CD8-positive, alpha-beta memory T cell (primary cell): ENCODE measurements at places on chromosomes 6 and 20. TPM values are rescaled to one million over a fixed set of nuclear protein-coding genes. Genes with fewer than 3 reads are reported as not detected.

The ZC3H12D gene
- total RNA-seq = 84.5 TPM

The TRAPPC3L gene
- total RNA-seq = not detected

The UST gene
- 7.8 TPM for total RNA-seq

The CPNE1 gene
- total RNA-seq = 295 TPM

The FILIP1 gene
- not detected for total RNA-seq

The CPNE5 gene
- 0.59 TPM for total RNA-seq

The OOEP gene
- not detected for total RNA-seq

- no peak for DNase-seq
Measured at GRCh38 chr6:48388044-48388443, 277.0 kb upstream of the PTCHD4 start.

DNA sequence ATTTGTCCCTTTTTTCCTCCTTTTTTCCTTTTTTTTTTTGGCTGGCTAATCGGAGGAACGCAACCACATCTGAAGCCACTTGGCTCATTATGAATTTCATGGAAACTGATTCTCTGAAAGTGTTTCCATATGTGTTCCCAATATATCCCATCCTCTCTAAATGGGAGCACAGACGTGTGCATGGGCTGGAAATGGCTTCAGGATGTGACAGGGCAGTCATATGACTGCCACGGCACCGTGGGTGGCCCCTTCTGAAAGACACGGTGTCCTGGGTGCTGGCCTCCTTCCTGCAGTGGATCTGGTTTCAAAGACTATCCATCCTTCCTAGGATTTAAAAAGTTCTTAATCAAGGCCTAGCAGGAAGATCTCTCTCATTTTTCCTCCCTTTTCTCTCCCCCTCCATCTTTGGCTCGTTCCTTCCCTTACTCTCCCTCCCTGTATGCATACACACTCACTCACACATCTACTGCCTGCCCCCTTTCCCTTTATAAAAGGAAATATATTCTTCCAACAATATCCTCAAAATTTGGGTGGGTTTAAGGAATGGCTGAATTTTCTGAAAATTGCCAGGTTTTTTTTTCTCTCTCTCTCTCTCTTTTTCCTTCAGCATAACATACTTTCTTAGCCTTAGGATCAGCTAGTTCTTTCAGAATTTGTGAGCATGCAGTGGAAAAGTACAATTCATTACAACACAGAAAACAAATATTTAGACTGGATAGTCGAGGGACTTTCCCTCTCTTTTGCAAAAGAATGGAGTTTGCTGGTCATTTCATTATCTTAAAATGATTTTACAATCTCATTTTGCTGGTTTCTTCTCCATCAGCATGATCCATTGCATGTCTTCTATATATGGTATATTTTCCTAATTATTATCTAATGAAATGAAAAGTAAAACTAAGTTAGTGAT is 161.2 kb upstream of the SUPT3H start:
- DNase-seq = no peak

GRCh38 chr6:152969688-152970418 is 13.0 kb downstream of the FBXO5 start:
- DNase-seq = no peak

- no peak for DNase-seq
Measured at GRCh38 chr6:136890986-136891385, 31.1 kb upstream of the SLC35D3 start.

DNA sequence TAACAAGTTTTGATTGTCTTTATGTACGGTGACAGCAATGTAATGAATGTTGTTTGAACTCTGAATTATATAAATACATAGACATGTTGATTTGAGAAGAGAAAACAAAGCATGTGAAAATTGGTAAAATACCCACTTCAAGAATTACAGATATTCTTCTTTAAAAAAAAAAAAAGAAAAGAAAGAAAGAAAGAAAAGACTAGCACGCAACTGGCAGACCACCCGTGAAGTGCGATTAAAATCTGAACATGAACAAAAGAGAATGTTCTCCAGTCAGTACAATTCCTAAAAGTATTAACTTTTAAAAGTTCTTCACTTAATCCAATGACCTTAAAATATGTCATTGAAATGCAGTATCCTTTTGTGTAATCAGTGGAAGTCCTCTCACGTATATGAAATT is 434.9 kb downstream of the TFAP2A start:
- no peak for DNase-seq

GRCh38 chr20:24691901-24692351 is 222.5 kb downstream of the SYNDIG1 start:
- no peak for DNase-seq

- DNase-seq = no peak
Measured at GRCh38 chr20:4633780-4634179, 87.9 kb upstream of the PRND start.

DNA sequence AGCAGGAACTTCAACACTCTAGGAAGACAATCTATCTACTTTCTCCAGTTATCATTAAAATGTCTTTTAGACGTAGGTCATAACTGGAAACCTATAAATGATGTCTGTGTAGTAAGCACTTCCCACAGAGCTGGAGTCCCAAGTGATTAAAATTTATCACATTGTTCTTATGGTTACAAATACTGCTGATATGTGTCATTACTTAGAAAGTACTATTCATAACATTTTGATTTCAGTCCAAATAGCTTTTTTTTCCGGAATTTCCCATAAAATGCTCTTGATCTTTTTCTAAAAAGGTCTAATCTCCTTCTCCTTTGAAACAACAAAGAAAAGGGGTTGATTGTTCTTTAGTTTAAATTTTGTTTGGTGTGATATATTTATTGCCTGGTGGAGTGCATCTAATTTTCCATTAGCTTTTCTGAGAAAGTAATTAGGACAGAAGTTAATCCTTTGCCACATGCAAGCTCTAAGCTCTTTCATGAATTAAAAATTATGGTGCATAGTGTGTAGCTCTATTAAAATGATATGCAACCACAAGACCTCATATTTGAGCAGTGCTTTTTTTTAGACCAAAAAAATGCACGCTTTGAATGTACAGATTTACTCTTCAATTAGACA is 132.7 kb upstream of the TCF21 start:
- DNase-seq = no peak

DNA sequence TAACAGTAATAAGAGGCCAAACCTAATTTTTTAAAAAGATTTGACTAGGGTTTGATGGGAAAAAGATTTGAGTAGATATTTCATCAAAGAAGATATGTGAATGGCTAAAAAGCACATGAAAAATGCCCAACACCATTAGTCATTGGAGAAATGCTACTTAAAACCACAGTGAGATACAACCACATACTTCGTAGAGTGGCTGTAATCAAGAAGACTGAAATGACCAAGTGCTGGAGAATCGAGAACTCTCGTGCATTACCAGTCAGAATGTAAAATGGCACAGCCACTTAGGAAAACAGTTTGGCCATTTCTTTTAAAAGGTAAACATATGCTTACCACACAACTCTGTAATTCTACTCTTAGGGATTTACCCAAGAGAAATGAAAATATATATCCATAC is 175.5 kb downstream of the EYA2 start:
- DNase-seq = no peak

DNA sequence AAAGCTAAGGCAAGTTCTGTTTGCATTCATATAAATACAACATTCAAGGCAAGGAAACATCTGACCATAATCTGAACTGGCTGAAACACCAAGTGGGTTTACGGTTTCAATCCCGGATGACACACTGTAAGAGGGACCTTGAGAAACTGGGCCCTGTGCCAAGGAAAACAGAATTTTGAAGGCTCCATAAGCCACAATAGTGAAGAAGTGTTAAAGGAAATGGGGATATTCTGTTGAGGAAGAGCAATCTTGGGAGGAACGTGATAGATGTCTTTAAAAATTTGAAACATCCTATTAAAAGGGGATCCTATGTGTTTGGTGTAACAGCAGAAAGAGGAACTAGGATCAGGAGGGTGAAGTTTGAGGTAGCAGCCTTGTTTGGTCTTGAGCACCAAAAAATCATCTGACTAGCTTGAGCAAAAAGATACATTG is 82.4 kb upstream of the TAB2 start:
- DNase-seq = no peak

- no peak for DNase-seq
Measured at GRCh38 chr6:157759028-157759427, 64.0 kb upstream of the SNX9 start.

DNA sequence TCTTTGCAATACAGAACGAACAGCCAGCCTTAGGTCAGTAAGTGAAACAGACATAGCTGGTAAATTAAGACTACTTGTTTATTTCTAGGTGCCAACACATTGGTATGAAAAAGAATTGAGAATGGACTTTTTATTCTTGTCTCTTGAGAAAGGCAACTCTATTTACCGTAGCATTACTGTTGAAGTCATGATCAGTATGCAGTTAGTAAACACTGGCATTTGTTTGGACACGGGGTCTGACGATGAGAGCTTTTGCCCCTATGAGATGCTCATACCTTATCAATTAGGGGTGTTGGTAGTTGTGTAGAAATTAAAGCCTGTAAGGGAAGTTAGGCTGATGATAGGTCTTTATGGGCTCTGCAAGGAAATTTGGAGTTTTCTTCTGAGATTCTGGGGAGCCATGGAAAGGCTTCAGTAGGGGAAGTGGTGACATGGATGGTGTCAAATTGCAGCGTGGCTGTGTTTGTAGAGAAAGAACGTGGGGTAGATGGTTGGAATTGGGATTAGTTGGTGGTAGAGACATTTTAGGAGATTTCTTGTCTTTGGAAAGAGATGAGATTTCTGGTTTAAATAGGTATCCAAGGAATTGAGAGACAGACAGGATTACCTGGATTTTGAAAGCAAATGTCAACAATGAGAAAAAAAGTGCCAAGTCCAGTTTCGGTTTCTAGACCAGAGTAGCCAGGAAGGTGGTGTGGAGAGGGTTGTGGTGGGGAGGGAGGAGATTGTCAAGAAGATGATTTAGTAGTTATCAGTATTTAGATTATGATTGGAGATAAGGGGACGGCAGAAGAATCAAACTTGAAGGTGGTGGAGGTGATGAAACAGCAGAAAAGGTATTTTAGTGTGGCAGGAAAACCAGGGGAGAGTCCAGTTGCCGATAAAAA is 116.6 kb downstream of the JARID2 start:
- no peak for DNase-seq

- DNase-seq = no peak
Measured at GRCh38 chr6:145899915-145900569, 64.1 kb downstream of the SHPRH start.

DNA sequence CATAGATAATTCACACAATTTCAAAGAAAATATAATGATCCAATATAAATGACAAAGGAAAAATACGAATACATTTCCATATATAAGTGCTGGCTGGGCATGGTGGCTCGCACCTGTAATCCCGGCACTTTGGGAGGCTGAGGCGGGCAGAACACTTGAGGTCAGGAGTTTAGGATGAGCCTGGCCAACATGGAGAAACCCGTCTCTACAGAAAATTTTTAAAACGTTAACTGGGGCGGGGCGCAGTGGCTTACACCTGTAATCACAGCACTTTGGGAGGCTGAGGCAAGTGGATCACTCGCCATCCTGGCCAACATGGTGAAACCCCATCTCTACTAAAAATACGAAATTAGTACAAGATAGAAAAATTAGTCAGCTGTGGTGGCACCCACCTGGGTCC is 14.9 kb upstream of the MAPK13 start:
- no peak for DNase-seq

DNA sequence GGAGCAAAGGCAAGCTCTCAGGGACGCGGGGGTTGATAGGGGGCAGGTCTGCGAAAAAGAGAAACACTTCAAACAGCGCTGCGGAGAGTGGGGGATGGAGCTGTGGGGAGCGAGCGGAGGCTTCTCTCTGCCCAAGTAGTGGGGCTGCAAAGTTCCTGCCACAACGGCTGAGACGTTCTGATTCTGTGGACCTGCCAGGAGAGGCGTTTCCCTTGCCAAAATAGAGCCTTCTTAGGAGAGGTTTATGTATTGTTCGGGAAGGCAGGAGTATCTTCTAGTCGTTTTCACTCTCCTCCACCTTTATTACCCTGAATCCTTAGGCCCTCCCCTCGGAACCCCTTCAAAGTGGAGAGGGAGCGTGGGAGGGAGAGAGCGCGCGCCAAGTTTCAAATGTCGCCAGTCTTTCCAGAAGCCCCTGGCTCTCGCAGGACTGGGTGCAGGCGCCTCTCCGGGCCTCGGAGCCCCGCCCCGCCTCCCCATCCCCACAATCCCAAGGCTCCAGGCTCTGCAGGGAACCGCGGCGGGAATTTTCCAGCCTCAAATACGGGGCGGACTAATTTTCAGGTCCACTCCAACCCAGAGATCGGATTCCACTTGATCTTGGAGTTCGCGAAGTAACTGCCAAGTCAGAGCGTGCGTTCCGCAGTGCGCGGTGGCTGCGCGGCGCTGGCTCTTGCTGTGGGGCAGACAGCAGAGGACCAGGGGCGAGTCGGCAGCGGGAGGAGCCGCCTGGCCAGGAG is 10.0 kb upstream of the POU3F2 start:
- DNase-seq = no peak

GRCh38 chr20:39670988-39671387 is 708.8 kb downstream of the DHX35 start:
- no peak for DNase-seq

DNA sequence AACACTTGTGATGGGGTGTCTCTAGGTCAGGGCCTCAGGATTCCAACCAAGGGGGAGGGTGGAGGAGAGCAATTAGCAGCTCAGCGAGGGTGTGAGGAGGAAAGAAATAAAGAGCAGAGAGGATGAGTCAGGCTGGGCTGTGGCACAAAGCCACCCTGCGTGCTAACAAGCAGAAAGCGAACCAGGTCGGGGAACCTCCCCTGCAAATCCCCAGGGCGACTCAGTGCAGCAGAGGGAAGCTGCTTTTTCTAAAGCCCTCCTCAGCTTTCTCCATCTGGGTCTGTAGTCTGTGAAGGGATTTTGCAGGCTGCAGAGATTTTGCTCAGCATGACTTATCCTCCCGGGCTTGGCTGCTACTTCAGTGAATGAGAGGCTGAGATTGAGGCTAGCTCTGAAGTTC is 6.6 kb upstream of the SPO11 start:
- DNase-seq = no peak

DNA sequence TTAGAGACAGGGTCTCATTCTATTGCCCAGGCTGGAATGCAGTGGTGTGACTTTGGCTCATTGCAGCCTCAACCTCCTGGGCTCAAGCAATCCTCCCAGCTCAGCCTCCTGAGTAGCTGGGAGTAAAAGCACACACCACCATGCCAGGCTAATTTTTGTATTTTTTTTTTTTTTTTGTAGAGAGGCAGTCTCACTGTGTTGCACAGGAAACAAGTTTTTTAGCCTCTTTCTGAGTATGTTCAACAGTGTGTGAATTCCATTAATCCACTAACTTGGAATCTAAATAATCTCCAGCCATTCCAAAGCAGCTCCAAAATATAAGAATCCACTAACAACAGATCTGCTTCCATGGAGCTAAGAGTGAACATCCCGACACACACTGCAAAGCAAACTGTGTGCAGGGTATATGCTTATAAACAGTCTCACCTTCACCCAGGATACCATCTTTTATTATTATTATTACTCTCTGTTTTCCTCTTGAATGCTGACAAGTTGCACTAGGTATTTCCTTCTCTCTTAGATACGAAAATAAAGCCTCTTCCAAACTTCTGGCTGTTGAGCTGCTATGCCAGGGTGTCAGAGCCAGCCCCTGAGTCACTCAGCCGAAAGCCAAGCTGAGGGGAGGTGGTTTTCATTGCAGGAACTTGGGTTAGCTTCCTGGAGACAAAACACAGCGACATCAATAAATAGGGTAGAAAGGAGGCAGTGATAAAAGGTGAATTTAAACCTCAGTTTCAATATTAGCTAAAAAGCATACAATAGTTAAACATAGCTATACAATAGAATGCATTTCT is 264.9 kb downstream of the HIVEP2 start:
- no peak for DNase-seq
